Epithelial cell of proximal tubule (primary cell): ENCODE measurements at places on chromosomes 4 and X. TPM values are rescaled to one million over a fixed set of nuclear protein-coding genes. Genes with fewer than 3 reads are reported as not detected.

GRCh38 chr4:149708513-149709130, 107.0 kb downstream of the IQCM start:
- peak; percentile 54 for DNase-seq

Gene TCEAL2
- total RNA-seq = 0.65 and 3.6 TPM in 2 replicates

Gene FGFBP1
- 18.8 and 36.8 TPM in 2 replicates for total RNA-seq

- peak; percentile 88 for DNase-seq
Observed at GRCh38 chr4:128427832-128428366, 140.3 kb upstream of the PGRMC2 start.

GRCh38 chr4:79823148-79823763, 249.8 kb downstream of the ANTXR2 start:
- DNase-seq = no peak

DNA sequence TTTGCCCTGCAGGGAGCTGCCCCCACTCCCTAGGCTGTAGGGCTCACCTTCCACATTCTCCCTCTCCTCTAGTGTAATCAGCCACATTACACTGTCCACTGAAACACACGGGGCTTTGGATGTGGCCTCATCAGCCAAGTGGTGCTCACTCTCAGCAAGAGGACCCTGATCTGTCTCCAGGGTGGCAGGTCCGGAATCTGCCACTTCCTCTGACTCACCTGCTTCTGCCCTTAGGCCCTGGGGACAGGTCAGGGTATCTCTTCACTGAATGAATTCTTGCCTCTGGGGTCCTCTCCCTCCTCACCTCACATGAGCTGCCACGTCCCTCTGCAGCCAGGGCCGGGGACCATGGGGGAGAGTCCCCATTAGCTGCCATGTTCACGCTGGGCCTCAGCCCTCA, 15.9 kb downstream of the ZNF41 start:
- no peak for DNase-seq

DNA sequence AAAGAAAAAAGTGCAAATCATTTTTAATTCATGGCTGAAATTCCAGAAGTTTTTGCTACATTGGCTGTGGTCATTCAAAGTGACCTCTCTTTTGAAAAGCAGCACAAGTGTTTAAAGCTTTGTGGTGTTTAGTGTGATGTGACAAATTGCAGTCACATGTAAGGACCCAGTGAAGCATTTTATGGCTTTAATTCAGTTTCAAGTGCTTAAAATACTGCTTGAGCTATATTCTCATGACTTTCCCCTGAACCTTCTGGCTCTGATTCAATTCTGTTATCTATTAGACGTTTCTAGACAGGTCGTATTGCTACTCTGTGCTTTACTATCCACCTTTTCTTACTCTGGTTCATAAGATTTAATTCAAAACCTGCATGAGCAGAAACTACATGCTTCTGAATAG, 105.8 kb downstream of the FAT4 start:
- peak; percentile 30 for DNase-seq

- no peak for DNase-seq
Observed at GRCh38 chr4:6563935-6564645, 10.9 kb upstream of the MAN2B2 start.

GRCh38 chr4:87067124-87067885, 132.5 kb downstream of the AFF1 start:
- no peak for DNase-seq

- no peak for DNase-seq
Observed at GRCh38 chr4:65472531-65472930, 197.8 kb downstream of the EPHA5 start.

Gene PAGE2B
- not detected in 2 replicates for total RNA-seq

GRCh38 chr4:22435652-22436051, 80.2 kb downstream of the ADGRA3 start:
- DNase-seq = no peak
